Thyroid gland (tissue), 4 donors: ENCODE measurements at places on chromosomes 16 and 17. TPM values are rescaled to one million over a fixed set of nuclear protein-coding genes. Genes with fewer than 3 reads are reported as not detected.

KLHDC4 gene
- total RNA-seq: 31.3 TPM

DYNLRB2 gene
- 6.7 TPM for total RNA-seq

CCDC154 gene
- 1.5 TPM for total RNA-seq

ESRP2 gene
- total RNA-seq: 86.9 TPM

DNA sequence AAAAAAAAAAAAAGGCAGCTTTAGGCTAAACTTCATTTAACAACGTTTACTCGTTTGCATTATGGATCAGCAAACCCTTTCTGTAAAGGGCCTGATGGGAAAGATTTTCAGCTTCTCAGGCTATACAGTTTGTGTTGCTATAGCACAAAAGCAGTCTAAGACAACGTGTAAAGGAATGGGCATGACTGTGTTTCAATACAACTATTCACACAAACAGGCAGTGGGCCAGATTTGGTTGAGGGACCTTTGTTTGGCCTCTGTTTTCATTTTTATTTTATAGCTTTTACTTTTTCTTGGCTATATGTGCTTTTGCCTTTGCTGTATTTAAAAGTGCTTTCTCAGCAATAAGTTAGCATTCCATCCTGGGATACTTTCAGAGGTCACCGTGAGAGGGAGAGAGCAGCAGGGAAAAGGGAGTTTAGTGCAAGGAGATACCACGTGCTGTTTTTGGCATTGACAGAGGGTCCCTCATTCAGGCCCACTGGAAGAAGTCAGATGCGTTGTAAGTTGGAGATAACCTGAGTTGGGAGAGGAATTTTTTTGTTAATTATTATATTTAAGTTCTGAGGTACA lies 335.6 kb downstream of the UTP18 start:
- no peak for DNase-seq

- DNase-seq: no peak
Measured at GRCh38 chr16:77910021-77910420, 112.3 kb upstream of the CLEC3A start.

DNA sequence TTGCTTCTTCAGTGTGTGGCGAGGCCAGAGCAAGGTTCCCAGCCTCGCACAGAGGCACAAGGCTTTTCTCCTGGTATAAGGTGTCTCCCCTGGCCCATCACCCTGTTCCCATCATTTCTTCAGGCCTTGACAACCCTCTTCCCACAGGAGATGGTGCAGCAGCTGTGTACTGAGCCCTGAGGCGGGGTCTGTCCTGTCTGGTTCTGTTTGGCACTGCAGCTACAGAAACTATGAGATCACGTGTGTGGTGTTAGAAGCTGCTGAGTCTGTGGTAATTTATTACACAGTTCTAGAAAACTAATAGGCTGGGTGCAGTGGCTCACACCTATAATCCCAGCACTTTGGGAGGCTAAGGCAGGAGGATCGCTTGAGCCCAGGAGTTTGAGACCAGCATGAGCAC lies 7.2 kb downstream of the PLA2G15 start:
- no peak for DNase-seq

- DNase-seq: peak; percentile 71
Measured at GRCh38 chr16:82229800-82230619, 60.0 kb upstream of the MPHOSPH6 start.
